ENCODE measurements at places on chromosomes 5 and 9.

- no peak for DNase-seq
Observed at GRCh38 chr9:92254381-92255337, 38.8 kb downstream of the IARS1 start.

DNA sequence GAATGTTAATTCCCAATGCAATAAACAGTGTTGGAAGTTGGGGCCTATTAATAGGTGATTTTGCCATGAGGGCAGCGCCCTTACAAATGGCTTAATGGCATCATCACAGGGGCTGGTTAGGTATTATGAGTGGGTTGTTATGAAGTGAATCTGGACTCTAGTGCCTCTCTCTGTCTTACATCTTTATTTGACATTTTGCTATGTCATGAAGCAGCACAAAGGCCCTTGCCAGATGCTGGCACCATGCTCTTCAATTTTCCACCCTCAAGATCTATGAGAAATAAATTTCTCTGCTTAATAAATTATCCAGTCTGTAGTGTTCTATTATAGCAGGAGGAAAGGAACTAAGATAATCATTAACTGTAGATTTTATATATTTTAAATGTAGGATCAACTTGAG is 1098.7 kb upstream of the NUDT12 start:
- no peak for DNase-seq

GRCh38 chr5:150582241-150583109 is 58.0 kb upstream of the SYNPO start:
- DNase-seq, result no peak

DNA sequence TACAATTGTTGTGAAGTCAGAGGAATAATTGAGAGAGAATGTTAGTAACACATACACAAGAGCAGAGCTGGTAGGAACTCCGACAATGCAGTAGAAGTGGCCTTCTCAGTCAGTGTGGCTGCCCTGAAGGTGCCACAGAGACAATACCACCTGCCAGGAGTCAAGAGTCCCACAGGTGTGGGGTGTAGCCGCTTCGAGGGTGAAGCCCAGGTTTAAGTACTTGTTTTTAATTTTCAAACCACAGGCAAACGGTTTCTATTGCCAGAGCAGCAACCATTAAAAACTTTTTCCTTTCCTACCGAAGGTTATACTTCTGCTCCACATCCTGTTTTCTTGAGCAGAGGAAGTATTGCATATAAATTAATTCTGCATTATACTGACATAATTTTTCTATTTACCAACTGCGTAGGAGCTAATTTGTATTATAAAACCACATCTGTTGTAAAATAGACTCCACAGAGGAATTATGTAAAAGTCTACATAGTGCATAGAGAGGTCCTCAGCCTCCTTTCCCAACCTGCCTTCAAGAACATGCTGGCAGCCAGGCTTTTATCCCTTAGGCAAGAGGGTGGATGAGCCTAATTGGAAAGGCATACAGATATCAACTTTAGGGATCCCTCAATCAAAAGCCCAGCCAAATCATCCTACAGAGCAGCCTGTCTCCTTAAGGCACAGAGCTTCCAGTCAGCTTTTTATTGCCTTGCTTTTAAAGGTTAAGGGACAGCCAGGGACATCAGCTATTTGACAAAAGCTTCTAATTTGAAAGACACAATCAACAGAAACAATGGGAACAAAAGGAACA is 12.9 kb upstream of the ACTBL2 start:
- DNase-seq, result no peak

- DNase-seq, result no peak
Observed at GRCh38 chr5:76367623-76368371, 35.3 kb upstream of the IQGAP2 start.

Measured in NCI-H460 (cell line).